ENCODE measurements at places on chromosomes 2 and 18.

DNA sequence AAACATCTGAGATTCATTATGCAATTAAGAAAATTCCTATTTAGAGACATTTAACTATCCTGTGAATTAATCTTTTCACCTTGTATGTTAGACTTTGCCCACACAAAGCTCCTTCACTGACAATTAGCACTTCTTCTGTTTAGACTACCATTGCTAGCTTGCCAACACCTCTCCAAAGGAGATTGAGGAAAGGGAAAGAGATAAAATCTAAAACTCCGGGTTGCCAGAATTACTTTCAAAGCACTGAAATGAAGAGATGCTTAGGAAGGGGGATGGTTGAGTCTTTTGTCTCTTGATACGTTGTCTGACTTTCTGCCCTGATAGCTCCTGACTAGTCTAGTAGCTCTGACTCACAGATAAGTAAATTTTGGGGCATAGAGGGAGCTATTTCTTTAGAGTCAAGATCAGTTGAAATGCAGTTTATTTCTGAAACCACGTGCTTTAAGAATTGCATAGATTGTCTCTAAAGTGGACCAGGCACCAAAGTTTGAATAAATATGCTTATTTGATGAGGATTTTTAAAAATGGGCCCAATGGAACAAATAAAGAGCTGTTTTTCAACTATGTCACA is 74.1 kb upstream of the DSEL start:
- DNase-seq = peak; percentile 48

DNA sequence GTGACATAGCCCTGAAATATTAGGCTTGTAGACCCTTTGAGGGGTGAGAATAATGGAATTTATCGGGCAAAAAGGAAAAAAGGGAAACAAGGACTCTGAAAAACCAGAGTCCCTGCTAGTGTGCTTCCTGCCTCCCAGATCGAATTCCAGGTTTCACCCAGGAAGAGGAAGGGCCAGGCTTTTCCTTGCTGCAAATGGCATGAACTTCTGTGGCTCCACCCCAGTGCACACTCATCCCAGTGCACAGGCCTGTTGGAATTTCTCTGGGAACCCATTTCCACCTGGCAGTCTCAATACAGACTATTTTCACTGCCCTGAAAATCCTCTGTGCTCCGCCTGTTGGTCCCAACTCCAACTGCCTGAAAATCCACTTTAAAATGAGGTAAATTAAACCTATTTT is 29.9 kb downstream of the C18orf54 start:
- DNase-seq = peak; percentile 18

- no peak for DNase-seq
These were observed 83.1 kb downstream of the FIGN start for GRCh38 chr2:163652751-163653150.

DNA sequence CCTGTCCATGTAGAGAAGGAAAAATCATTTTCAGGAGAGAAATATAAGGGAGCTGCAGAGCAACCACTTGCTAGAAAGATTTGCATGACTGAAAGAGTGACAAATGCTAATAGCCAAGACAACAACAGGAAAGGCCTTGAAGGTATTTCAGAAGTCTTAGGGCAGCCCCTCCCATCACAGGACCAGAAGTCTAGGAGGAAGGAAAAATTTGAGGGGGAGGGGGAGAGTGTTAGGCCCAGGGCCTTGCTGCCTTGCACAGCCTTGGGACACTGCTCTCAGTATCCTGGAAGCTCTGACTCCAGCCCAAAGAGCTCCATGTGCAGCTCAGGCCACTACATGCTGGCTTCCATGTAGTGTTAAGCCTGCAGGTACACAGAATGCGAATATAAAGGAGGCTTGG is 266.9 kb downstream of the GLI2 start:
- DNase-seq = no peak

Data from fibroblast of skin of right quadriceps (primary cell).